ENCODE measurements at places on chromosomes 16 and 17.

- DNase-seq, result no peak
These were observed 10.4 kb downstream of the HSD17B2 start for GRCh38 chr16:82045465-82045864.

- no peak for DNase-seq
These were observed 50.0 kb downstream of the ENGASE start for GRCh38 chr17:79124513-79125209.

- no peak for DNase-seq
These were observed 13.9 kb downstream of the ITPRIPL2 start for GRCh38 chr16:19127674-19128131.

- DNase-seq, result no peak
These were observed 31.3 kb downstream of the COX4I1 start for GRCh38 chr16:85830821-85831220.

DNA sequence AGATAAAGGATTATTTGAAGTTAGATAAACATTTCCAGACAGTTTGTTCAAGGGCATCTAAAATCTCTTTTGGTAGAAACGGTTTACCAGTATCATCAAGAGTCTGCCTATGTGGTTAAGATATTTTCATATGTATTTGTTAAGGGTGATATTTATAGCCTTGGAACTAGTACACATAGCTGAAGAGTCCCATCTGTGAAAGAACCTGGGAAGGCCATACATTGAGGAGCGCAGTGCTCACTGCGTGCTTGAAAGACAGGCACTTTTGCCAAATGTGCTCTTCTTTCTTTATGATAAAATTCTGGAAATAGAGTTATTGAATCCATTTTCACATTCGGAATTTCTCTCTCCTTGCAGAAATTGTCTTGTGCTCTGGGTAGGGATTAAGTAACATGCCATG, 7.7 kb downstream of the IGSF6 start:
- no peak for DNase-seq

GRCh38 chr16:4344983-4345835, 5.9 kb downstream of the PAM16 start:
- no peak for DNase-seq

DNA sequence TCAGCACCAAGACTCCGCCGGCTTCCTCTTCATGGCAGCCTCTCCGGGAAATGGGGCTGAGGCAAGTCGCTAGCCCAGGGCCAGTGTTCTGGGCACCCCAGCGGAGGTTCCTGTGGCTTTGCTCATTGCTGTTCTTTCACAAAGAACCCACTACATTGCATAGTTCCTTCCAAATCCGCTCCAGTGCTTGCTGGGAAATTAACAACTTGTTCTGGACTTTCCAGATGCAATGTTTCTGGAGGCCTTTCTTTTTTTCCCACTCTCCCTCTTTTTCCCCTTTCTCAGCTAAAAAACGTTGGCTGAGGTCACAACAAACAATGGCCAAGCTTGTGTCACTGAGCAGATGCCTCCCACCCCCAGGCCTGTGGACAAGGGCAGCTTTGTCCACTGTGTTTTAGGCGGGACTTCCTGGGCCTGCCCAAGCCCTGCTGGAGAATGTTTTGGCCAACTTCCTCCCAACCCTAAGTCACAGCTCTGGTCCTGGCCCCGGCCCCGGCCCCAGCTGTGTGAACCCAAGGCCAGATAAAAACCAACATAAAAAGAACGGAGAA, 131.5 kb upstream of the RCVRN start:
- no peak for DNase-seq

DNA sequence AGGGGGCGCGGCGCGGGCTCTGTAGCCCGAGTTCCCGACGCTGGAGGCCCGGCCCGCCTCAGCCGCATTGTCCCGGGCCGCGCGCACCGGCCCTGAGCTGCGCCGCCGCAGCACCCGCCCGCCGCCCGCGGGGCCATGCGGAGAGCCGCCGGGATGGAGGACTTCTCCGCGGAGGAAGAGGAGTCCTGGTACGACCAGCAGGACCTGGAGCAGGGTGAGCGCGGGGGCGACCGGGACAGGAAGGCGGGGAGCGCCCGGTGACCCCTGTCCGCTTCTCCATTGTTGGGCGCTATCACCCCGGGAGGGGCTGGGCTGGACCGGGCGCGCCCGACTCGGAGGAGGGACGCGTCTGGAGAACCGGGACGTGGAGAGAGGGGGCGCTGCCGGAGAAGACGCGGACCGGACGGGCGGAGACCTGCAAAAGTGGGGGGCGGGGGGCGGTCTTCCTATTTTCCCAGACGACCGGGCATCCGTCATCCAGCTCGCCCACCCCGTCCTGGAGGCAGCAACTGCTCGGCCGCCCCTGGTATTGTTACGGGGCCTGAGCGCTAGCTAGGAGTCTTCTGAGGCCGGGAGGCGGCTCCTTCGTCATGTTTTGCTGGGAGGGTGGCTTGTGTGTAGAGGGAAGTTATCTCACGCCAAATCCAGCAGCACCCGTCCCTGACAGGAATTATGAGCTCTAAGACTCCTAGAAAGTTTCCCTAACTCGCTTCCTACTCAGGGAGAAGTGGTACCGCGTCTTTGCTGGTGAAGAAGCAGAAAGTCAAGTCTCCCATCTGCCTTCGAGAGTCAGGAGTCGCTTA, 678 bp downstream of the CDR2L start:
- peak; percentile 75 for DNase-seq

DNA sequence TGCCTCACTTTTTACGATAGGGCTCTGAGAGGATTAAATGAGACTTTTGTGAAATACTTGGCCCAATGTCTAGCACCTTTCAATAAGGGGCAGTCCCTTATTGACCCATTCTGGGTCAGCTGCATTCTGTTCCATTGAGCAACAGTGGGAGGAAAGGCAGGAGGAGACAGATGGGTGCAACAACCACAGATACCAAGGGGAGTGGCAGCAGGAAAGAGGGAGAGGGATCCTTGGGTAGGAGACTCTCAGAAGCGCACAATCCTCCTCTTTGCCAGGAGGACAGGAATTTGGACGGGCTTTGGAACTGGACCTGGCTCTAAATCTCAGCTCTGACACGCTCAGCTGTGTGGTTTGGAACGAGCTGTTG, 3.5 kb downstream of the PIPOX start:
- DNase-seq, result no peak

- DNase-seq, result no peak
These were observed 13.0 kb downstream of the APPBP2 start for GRCh38 chr17:60513014-60513413.

DNA sequence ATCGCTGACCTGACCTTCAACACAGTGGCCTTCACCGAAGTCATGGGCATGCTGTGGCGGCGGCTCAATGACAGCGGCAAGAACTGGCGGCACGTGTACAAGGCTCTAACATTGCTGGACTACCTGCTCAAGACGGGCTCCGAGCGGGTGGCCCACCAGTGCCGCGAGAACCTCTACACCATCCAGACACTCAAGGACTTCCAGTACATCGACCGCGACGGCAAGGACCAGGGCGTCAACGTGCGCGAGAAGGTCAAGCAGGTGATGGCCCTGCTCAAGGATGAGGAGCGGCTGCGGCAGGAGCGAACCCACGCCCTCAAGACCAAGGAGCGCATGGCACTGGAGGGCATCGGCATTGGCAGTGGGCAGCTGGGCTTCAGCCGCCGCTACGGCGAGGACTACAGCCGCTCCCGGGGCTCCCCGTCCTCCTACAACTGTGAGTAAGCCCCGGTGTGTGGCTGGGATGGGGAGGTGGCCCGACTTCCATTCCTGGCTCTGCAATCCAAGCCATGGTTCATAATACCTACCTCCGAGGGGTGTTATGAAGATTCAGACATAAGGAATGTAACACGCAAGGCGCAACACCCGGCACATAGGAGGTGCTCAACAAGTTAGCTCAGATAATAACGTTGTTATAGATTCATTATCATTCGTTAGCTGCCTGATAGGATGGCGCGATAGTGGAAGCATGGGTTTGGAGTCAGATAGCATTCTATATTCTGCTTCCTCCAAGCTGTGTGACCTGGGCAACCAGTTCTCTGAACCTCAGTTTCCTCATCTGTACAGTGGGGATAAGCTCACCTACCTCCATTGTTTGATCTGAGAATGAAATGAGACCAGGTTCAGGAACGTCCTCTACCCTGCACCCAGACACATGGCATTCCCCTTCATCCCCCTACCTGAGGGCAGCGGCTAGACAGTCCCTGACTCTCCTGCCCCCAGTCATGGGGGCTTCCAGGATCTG, 4.4 kb downstream of the EPN3 start:
- no peak for DNase-seq

DNA sequence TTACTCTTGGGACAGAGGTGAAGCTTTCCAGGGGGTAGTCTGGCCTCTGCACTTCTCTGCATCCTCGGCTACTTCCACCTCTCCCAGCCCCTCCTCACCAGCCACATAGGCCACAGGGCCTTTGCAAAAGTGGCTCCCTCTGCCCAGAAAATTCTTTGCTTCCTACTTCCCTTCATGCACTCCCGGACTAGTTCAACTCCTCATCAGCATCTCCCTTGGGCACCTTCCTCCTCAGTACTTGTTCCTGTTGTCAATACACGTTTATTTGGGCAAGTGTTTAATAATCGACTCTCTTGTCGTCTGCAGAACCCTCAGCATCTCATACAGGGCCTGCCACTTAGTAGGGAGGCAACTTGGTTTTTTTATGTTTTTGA, 23.1 kb upstream of the USP7 start:
- no peak for DNase-seq

GRCh38 chr16:2881783-2882649, 999 bp upstream of the FLYWCH2 start:
- DNase-seq, result no peak

- no peak for DNase-seq
These were observed 98.9 kb downstream of the N4BP1 start for GRCh38 chr16:48511071-48511540.

- DNase-seq, result no peak
These were observed 55.7 kb downstream of the NT5M start for GRCh38 chr17:17358866-17359265.

- DNase-seq, result no peak
These were observed 394.0 kb downstream of the KCNJ2 start for GRCh38 chr17:70563281-70563820.

DNA sequence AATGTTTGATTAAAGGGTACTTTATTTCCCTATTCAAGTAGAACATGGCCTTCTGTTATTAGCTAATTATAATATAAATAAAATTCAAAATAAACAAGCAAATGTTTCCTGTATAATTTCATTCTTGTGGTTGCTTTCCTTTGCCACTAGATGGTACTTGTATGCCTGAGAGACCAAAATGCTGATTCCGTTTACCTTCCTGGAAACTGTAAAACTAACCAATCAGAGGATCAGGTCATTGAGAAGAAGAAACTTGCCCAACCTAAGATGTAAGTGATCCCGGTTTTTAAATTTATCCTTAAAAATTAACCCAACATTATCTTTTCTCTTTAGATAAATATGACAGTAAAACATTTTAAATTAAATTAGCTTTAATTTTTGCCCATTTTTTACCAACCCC, 8.1 kb upstream of the ABCA5 start:
- no peak for DNase-seq

DNA sequence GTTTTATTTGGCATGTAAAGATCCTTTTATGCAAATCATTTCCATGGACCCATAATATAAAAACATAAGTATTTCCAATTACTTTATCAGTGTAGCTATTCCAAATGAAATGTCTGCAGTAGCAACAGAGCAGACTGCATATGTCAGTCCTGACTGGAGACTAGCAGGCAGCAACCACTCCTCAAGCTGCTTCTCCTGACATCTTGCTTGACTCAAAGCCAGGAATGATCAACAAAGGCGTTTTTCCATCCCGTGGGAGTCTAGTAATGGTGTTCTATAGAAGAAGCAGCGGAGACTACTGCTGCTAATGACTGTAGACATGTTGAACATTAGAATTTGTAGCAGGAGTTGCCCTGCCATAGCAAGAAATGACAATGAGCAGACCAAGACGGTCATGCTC, 73.2 kb upstream of the AKTIP start:
- DNase-seq, result no peak

GRCh38 chr17:51107778-51108177, 12.9 kb downstream of the SPAG9 start:
- DNase-seq, result no peak

GRCh38 chr17:7462474-7463371, 16.7 kb downstream of the ZBTB4 start:
- no peak for DNase-seq

DNA sequence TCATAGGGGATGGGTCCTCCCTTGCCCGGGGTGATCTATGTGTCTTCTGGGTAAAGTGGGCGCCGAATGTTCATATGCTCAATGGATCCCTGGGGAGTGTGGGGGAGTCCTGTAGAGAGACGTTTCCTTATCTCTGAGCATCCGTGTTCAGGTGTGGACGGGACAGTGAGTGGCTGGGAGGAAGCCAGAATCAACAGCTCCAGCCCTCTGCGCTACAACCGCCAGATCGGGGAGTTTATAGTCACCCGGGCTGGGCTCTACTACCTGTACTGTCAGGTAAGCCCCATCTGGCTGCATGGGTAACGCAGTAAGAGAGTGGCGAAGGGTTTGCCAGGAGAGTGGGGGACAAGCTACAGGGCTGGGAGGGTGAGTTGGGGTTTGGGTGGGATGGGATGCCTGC, 1.9 kb upstream of the TNFSF13 start:
- no peak for DNase-seq

DNA sequence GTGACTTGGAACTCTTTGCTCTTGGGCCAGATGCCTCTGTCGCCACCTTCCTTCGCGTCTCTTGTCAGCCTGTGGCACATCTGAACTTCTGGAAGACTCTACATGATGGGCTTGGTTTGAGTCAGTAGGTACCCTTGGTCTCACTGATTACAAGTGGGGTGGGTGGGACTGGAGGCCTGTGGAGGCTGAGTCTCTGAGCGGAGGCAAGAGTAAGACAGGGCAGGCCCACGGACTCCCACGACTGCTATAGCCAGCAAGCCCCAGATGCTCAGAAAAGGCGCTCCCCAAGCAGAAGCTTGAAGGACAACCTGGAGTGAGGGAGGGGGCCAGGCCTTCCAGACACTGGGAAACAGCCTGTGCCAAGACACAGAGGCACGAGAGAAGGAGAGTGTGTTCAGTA, 145.7 kb downstream of the SNX29 start:
- DNase-seq, result no peak

DNA sequence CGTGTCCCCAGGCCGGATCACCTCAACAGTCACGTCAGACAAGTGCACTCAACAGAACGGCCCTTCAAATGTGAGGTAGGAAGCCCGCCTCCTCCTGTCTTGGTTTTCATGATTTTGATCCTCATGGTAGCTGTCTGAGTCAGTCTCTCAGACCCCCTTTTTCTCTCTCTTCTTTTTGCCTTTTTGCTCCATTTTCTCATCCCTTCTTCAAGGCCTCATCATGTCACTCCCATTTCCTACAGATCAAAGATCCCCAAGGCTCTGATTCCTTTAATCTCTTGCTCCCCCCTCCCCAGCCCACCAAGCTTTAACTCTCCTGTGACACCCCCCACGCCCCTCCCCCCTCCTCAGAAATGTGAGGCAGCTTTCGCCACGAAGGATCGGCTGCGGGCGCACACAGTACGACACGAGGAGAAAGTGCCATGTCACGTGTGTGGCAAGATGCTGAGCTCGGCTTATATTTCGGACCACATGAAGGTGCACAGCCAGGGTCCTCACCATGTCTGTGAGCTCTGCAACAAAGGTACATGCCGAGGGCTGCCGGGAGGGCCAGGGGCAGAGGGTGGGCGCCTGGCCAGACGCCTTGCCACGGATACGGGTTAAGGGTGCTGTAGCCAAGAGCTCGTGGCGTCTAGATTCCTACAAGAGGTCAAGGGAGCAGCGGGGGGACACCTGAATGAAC, 2.0 kb downstream of the MAZ start:
- no peak for DNase-seq

- DNase-seq, result no peak
These were observed 16.3 kb upstream of the MAP3K14 start for GRCh38 chr17:45332989-45333701.

All from urinary bladder (tissue), 4 donors.